ENCODE measurements at places on chromosomes 5 and 9.

DNA sequence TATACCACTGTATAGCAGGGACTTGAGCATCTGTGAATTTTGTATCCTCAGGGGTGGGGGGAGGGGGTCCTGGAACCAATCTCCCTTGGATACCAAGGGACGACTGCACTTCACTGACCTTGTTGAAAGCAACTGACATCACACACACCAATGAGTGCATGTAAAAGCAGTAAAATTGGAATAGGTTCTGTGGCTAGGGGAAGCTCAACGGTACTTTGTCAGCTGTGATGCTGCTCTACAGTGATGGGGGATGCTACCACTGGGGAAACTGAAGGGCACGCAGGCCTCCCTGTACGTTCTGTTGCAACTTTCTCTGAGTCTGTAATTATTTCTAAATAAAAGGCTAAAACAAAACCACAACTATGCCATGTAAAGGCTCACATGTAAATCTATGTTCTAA, 47.0 kb upstream of the RETREG1 start:
- no peak for DNase-seq

DNA sequence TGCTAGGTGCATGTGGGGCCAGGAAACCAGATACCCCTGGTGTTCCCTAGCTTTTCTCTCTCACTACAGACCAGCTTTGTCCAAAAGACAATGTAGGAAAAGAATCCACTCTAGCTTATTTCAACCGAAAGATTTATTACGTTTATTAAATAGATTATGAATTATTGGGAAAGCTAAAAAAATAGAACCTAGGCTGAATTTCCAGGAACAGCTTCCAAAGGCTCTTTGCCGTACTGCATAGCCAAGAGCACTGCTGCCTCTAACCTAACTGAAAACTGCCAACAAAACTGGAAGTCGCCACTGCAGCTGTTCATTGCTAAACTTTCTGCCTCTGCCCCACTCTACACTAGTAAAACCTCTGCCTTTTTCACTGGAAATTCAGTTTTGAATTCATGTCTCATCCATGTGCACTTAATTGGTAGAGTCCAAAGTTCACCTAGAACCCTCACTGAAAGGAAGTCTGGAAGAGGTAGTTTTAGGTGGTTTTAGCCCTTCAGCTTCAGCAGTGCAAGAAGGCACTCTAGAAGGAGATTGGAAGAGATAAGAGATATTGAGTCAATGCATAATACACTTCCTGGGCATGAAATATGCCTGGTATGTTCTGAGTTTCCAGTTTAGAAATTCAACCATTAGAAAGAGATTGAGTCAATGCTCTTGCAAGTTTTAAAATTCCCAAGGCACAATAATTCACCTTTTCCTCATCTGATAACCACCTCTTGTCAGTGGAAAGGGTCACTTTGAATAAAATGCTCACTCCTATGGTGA, 927.9 kb downstream of the MAT2B start:
- no peak for DNase-seq

DNA sequence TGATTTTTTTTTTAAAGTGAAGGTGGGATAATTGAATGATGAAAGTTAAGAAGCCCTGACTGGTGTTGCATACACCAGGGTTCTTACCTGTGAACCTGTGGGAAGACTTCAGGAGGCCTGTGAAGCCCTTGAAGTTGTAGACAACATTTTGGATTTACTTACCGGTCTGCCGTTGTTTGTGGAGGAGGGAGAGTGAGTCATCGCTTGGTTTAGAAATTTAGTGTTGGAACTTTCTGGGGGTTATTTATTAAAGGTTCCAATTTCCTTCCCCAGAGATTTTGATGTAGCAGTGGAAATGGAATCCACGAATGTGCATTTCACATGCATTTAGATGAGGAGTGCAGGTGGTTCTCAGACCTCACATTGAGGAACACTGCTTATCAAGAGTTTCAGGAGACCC, 49.6 kb downstream of the ARHGAP26 start:
- no peak for DNase-seq

DNA sequence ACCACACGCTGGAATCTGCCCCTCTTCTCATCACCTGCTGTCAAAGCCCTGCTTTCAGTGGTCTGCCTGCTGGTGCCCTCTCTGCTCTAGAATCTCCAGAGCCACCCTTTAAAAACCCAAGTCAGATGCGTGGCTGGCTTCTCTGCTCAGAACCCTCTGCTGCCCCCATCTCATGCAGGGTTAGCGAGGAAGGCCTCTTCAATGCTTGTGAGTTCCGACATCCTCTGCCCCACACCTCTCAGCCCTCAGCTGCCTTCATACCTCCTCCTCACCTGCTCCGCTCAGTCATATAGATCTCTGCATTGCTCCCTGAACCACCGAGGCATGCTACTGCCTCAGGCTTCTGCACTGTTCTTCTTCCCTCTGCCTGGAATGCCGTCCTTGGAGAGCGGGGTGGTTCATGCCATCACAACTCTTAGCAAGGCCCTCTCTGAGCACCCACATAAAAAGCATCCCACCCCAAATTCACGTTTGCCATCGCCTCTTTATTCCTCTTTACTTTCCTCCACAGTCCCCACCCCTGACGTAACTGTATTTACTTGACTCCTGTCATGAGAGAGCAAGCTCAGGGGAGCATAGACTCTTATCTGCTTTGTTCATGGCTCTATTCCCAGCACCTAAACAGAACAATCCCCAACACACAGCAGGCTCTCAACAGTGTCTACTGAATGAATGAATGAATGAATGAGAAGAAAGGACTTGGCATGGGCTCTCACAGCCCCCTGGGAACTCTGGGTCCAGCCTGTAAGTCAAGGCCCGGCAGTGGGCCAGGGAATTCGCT, 10.4 kb downstream of the SHB start:
- no peak for DNase-seq

DNA sequence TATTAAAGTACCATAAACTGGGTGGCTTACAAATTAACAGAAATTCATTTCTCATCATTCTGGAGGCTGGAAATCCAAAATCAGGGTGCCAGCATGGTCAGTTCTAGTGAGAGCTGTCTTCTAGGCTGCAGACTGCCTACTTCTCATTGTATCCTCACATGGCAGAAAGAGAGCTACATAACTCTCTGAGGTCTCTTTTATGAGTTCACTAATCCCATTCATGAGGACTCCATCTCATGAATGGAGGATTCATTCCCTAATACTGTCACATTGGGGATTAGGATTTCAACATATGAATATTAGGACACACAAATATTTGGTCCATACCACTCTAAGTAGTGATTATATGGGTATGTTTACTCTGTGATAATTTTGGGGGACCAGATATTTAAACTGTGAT, 84.0 kb downstream of the ERP44 start:
- DNase-seq: no peak

DNA sequence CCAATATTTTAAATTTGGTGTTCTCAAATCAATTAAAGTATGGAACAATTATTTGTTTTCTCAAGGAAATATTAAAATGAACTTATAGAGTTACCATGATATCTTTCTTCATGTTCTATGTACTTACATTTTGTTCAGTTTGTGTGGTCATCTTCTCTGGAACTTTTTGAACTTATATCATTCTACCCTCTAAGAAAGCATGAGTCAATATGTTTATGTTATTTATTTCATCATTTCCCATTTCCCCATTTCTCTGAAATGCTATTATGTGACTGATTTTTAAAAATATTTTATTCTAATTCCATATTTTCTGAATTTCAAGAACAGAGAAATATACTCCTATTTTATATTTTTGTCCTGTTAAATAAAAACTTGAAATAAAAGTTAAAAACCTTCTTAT, 123.5 kb upstream of the ACOT12 start:
- DNase-seq: no peak

DNA sequence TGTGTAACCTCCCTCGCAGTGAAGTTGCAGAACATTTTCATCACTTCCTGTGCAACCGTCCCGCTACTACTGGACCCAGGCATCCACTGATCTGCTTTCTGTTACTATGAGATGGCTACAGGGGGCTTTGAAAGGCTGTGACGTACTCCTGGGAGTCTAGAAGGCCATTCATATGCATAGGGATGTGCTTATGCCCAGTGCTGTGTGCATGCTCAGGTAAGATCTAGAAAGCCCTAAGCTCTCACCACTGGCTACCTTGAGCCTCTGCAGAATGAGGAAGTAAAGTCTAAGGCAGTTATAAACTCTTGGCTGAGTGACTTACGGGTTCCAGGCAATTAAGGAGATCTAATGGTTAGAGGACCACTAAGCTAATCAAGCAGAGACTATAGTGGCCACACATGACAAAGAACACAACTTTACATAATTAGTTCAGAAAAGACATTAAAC, 11.8 kb downstream of the HNRNPAB start:
- no peak for DNase-seq

- no peak for DNase-seq
These were observed 518 bp downstream of the ZDHHC12 start for GRCh38 chr9:128723352-128723865.

GRCh38 chr9:86713470-86713869, 233.8 kb downstream of the GAS1 start:
- no peak for DNase-seq

GRCh38 chr9:137515338-137515724, 34.9 kb downstream of the PNPLA7 start:
- DNase-seq: no peak

DNA sequence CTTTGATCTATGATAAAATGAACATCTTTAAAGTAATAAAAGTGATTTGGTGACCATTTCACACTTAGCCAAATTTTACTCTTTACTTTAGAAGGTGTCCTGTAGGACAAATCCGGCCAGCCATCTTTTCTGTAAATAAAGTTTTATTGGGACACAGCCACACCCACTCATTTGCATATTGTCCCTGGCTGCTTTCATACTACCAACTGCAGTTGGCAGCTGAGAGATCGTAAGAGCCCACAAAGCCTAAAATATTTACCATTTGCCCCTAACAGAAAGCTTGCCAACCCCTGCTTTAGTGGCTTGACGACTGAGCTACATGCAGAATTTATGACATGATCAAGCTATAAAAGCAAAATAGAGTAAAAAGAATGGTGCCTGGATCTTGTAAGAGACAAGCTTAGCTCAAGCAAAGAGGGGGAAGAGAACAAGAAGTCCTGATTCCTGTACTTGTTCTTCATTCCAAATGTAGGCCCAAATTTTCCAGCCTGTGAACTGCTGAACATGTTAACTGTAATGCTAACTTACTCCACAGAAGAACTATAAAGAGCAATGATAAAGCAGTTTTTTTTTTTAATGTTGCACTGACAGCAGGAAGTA, 7.4 kb upstream of the FBXO10 start:
- DNase-seq: no peak
